ENCODE measurements at places on chromosomes 1 and 21. TPM values are rescaled to one million over a fixed set of nuclear protein-coding genes. Genes with fewer than 3 reads are reported as not detected.

FABP3 gene
- 6.1 TPM for total RNA-seq

KRTAP13-2 gene
- total RNA-seq, result not detected

- peak; percentile 78 for DNase-seq
Measured at GRCh38 chr1:204726478-204726877, 40.9 kb upstream of the LRRN2 start.

OR2L13 gene
- not detected for total RNA-seq

- no peak for DNase-seq
Measured at GRCh38 chr1:97841338-97841737, 79.5 kb downstream of the DPYD start.

FCER1G gene
- total RNA-seq, result 0.28 TPM

DNA sequence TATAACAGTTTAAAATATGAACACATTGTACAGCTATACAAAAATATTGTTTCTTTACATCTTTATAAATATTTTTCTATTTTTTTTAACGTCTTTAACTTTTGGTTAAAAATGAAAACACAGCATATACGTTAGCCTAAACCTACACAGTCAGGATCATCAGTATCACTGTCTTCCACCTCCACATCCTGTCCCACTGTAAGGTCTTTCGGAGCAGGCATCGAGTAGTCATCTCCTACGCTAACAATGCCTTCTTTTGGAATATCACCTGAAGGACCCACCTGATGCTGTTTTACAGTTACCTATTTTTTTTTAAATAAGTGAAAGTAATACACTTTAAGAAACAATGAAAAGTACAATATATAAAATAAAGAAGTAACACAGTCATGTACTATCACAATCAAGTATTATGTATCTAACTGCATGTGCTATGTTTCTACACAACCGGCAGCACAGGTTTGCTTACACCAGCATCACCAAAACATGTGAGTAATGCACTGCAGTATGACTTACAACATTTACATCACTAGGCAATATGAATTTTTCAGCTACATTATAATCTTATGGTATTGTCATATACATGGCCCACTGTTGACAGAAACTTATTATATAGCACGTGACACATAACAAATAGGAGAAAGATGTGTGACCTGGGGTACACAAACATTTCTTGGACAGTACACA, 254.4 kb downstream of the AKT3 start:
- no peak for DNase-seq

DNA sequence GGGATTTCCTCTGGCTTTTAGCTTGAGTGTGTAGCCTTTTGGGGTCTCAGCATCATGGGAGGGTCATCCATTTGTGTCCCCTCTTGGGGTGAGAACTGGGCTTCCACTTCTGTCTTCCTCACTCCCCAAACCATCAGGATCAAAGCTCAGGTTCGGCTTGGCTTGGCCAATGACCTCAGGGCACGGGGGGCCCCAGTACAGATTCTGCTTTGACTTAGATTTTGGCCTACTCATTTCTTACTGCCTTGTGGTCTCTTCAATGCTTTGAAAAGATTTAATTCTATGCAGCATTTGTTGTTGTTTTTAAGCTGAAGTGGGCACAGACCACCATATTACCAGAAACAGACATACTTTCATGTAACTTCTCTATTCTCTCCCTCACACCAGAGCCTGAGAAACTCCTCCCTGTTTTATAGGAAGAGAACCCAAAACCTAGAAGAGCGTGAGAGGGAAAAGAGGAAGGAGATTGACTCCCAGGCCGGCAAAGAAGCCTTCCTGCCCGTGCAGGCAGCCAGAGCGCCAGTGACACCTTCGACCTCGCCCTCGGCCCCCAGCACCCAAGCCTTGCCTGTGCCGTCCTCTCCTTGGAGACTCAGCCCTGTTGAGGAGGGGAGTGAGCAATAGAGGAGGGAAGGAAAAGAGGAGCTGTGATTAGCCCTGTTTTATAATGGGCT, 1.9 kb upstream of the S100A3 start:
- DNase-seq, result no peak

DNA sequence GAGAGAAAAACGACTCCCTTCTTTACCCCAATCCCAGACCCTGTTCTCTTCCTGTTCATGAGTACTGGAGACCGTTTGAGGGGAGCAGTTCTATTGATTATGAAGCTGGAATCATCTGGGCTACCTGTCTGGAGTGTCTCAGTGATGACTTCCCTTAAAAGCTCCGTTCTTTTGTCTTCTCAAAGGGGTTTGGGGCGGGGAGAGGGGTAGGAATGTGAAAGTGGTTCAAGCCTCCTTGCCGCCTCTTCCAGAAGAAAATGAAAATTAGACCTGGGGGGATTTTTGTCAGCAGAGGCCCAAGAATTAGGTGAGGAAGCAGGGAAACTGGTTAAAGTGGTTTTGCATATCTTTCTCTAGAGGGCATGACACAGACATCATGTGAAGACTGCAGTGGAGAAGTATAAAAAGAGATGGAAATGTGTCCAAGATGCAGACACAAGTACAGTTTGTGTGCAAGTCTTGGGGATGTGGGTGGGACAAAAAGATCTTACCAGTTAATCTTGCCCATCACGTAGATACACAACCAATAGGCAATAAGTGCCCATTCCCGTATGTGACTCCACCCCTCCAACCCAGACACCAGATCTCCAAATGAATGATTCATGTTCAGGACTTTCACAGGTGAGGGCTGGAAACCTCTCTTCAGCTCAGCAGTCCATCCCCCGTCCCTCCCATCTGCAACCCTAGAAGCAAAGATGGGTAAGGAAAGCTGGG, 470 bp upstream of the MTMR11 start:
- peak; percentile 30 for DNase-seq

CBR3 gene
- total RNA-seq, result 2.2 TPM

ANGPTL3 gene
- not detected for total RNA-seq

FCGR3B gene
- not detected for total RNA-seq

DNA sequence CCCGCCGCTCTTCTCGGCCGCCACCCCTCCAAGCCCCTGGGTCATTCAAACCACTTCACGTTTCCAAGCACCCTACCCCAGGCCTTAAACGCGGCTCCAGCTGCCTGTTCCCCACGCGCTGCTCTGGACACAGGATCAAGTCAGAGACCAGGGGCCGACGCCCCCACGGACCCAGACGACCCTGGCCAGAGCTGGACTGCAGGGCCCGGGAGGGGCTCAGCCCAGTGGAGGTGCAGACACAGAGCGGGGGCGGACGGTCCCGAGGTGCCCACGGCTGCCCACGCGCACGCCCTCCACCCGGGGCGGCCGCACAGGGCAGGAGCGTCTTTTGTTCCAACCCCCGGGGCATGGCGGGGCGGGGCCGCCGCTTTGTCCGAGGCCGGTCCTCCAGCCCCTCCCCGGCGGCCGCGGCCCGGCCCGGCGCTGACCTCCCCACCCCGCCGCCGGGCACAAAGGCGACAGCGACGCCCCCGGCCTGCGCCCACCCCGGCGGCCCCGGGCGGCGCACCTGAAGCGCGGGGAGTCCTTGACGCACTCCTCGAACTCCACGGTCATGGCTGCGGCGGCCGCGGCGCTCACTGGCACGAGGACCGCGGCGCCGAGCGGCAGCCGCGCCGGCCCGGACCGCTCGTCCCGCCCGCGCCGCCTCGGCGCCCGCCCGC, 338 bp downstream of the ACAP3 start:
- peak; percentile 47 for DNase-seq

CHIA gene
- not detected for total RNA-seq
